ENCODE measurements at places on chromosomes 11 and 22.

GRCh38 chr11:68569357-68569756, 108.8 kb downstream of the PPP6R3 start:
- DNase-seq = no peak

DNA sequence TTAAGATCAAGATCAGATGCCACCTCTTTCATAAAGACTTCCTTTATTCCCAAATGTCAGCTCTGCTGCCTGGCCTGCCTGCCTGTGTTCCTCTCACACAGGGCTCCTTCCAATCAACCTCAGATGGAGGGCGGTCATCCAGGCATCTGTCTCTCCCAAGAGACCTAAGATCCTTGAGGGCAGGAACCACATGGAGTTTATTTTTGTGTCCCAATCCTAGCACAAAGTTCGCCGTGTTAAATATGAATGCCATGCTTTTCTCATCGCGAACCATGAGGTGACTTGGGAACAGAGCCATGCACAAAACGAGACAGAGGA, 72.7 kb upstream of the ARFGAP3 start:
- no peak for DNase-seq

GRCh38 chr22:49178246-49179005, 649.2 kb downstream of the BRD1 start:
- DNase-seq = no peak

DNA sequence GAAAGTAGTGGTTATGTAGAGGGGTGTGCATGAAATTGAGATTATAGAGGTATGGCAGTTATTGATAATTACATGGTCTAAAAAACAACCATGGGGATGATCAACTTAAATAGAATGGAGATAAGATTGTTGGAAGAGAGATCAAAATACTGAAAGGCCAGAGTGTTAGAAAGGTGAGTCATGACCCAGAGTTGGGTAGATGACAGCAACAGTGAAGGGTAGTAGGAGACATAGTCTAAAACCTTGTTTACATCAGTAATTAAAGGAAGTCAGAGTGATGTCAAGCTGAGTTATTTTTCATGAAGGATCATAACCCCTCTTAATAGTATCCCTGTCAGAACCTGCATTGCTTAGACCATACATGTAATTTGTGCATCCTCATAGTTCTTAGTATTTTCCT, 110.9 kb downstream of the ELP4 start:
- no peak for DNase-seq

GRCh38 chr11:46275964-46276641, 1.4 kb upstream of the CREB3L1 start:
- DNase-seq = no peak

GRCh38 chr11:124454552-124454951, 9.1 kb upstream of the OR8B8 start:
- DNase-seq = no peak

DNA sequence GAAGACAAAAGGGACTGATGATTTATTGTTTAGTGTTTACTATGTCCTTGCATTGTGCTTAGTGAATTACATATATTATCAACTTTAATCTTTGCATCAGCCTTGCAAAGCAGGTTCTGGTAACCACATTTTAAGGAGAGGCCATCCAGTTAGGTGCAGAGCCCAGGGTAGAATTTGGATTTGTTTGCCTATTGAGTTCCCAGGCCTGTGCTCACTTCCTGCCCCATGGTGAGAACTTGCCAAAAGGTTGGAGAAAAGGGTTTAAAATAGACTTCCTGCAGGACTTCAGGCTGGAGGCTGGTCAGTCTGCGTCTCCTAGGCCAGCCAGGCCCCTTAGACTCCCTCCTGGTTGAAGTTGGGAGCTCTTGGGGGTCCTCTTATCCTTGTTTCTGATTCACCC, 72.1 kb downstream of the ATXN10 start:
- no peak for DNase-seq

GRCh38 chr22:29625090-29625825, 21.8 kb downstream of the NF2 start:
- DNase-seq = no peak

DNA sequence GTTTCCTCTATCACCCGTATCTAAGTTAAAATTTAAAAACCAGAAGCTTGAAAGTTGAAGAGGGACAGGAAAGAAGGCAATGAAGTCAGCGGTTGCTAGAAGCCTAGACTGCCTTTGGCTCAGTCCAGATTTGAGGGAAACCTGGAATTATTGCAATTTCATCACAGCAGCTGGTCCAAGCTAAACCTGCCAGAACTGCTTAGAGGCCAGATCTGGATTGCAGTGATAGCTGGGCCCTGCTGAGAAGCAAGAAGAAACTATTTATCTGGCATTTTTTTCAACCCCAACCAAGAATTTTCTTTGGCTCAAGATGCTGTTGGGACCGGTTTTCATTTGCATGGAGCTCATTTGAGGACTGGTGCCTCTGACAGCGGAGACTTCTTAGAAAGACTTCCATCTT, 121.5 kb upstream of the TEAD1 start:
- DNase-seq = no peak

- DNase-seq = peak; percentile 68
Observed at GRCh38 chr11:6402061-6402470, 11.8 kb downstream of the SMPD1 start.

DNA sequence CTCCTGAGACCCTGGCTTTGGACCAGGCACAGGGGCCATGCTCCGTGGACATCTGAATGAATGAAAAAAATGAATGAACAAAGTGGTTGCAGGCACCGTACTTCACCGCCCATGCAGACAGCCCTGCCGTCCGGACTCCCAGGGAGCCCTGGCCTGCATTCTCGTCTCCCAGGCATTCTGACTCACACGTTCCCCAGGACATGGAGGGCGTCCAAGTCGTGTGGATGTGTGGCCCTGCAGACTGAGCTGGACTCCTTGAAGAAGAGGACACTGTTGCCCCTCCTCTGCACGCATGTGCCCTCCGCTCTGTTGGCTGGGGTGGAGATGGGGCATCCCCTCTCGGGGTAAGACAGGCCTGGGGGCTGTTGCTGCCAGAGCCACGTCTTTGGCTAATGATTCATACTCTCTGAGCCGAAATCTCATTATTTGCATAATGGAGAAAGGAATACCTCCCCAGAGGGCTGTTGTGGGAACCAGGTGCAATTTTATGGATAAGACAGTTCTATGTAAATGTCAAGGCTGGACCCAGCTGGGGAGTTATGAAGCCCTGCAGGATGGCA, 49.7 kb downstream of the RTL6 start:
- no peak for DNase-seq

DNA sequence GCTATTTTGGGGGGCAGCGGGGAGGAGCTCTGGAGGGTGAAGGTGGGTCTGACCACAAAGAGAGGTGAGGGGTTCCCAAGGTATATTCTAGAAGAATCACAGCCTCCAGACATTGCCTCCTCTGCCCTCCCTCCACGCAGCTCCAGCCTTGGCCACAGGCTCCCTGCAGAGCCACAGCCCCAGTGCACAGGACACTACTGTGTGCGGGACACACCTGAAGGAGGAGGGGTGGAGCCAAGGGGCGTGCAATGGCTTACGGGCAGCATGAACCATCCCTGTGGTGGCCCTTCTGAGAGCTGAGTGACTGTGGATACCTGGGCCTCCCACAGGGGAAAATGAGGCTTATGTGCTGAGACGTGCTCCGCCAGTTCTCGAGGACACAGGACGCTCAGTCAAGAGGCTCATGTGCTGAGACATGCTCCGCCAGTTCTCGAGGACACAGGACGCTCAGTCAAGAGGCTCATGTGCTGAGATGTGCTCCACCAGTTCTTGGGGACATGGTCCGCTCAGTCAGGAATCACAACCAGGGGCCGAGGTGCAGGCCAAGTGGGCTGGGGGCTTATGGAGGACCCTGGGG, 417.3 kb downstream of the SHANK2 start:
- DNase-seq = no peak

GRCh38 chr22:45638834-45639746, 32.5 kb upstream of the ATXN10 start:
- DNase-seq = no peak

DNA sequence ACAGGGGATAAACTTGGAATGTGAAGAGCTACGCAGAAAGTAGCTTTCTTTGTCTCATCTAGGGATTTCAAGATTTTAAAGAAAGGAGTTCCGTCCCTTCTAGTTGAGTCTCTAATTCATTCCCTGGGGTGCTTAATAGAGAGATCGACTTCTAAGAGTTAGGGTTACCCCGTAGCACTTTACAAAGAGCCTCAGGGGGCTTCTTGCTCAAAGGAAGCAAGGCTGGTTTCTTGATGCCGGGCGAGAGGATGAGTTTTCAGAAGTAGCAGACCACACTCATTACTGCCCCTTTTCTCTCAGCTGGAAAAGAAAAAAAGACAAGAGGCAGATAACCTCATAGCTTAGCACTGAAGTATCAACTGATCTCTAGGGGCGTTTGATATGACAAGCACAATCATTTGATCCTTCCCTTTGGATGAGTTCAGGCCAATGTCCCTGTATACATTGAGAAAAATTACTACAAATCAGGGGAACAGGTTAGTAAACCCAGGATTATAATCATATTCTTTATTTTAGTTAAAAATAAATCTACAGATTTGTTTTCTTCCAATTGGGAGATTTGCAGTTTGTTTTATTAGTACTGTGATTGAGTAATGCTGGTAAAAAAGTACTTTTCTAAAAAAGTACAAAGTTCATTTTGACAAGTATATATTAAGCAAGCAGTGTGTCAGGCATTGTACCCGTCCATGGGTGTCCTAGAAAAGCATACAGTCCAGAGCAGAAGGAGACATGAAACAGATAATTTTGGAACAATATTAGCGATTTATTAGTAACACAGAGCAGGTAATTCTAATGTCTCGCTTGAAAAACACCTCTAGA, 18.7 kb downstream of the ELMOD1 start:
- no peak for DNase-seq

DNA sequence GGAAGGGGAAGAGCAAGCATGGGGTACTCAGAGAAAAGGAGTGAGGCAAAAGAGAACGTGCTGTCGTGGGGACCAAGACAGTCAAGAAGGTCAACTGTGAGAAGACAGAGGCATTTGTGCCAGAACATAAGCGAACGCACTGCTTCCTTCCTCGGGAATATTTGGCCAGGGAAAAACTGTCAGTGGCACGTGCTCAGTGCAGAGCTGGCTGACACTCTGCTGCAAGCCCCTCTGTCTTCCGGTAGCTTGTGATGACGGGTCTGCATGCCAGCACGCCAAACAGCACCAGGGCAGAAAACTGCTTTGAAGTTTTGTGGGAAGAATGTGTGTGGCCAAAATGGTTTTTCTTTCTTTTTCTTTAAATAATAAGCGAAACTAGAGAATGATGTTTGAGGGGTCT, 60.6 kb downstream of the SMCO4 start:
- no peak for DNase-seq

- no peak for DNase-seq
Observed at GRCh38 chr22:21457023-21457787, 10.0 kb upstream of the TMEM191C start.

- peak; percentile 70 for DNase-seq
Observed at GRCh38 chr22:49853981-49854831, 562 bp downstream of the ZBED4 start.

DNA sequence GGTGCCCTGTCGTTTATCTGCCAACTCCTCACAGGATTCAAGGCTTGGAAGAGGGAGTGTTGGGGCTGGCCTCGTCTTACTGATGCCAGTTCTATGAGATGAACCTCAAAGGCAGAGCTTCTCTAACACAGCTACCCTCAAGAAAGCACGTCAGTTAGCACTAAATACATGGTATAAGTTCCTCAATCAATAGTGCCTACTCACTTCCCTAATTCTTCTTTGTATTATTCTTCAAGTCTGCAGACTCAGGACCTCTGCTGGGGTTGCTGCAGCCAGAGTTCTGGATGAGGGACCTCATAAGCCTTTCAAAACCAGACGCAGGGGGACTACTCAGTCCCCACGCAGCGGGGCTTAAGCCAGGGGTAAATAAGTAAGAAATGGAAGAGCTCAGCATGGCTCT, 118.3 kb downstream of the VPREB1 start:
- no peak for DNase-seq

GRCh38 chr11:2932850-2933251, 3.6 kb upstream of the PHLDA2 start:
- DNase-seq = no peak

- no peak for DNase-seq
Observed at GRCh38 chr11:20207781-20208621, 47.7 kb upstream of the DBX1 start.

- peak; percentile 63 for DNase-seq
Observed at GRCh38 chr22:41445129-41446056, 1.2 kb downstream of the TOB2 start.

DNA sequence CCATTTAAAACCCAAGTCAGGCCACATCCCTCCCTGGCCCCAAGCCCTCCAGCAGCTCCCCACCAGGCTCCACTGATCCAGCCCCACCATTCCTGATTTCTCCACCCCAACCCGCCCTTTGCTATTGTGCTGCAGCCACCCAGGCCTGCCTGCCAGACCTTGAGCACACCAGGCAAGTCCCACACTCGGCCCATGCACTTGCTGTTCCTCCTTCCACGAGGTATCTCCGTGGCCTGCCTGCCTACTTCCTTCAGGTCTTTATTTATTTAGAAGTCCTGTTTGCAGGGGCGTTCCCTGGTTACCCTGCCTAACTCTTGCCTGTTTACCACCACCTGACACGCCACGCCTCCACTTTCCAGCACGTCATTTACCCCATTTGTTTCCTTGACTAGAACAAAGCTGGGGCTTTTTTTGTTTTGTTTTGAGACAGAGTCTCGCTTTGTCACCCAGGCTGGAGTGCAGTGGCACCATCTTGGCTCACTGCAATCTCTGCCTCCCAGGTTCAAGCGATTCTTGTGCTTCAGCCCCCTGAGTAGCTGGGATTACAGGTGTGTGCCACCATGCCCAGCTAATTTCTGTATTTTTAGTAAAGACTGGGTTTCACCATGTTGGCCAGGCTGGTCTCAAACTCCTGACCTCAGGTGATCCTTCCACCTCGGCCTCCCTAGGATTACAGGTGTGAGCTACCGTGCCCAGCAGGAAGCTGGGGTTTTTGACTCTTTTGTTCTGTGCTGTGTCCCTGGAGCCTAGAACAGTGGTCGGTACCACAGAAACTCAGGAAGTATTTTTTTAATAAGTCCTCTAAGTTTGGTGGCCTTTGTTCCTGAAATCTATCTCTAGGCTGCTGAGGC, 6.7 kb downstream of the CENPM start:
- DNase-seq = peak; percentile 90

- no peak for DNase-seq
Observed at GRCh38 chr11:128361451-128362020, 225.8 kb downstream of the ETS1 start.

- no peak for DNase-seq
Observed at GRCh38 chr11:57210781-57211180, 26.3 kb downstream of the APLNR start.

GRCh38 chr22:45585437-45585755, 82.7 kb downstream of the FBLN1 start:
- DNase-seq = no peak

GRCh38 chr11:77472991-77473800, 698 bp downstream of the PAK1 start:
- peak; percentile 76 for DNase-seq

DNA sequence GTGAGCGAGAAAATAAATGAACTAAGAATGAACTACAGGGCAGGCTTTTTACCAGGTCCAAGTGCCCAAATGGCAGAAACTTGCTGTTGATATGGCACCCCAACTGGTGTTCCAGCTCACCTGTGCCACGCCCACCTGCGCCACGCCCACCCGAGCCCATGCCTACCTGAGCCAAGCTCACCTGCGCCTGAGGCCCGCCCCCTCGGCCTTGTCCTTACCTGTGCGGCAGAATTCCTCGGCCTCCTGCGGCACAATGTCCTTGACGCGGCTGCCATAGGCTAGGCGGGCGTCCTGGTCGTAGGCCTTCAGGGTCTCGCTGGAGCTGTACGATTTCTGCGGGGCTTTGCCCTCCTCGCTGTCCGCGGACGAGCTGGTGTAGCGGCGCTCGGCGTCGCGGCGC, 371.3 kb downstream of the TENM4 start:
- DNase-seq = no peak

All from activated CD8-positive, alpha-beta memory T cell treated with anti-CD3 and anti-CD28 coated beads, Interleukin-2, amount 50 U/mL, for 48 hours (primary cell).